ENCODE measurements at places on chromosomes 3 and 15. TPM values are rescaled to one million over a fixed set of nuclear protein-coding genes. Genes with fewer than 3 reads are reported as not detected.

Gene PPP1R14D
- total RNA-seq: not detected

Gene PSTPIP1
- total RNA-seq: 0.53 TPM

Gene TTC14
- total RNA-seq: 13.2 TPM

Gene RETNLB
- not detected for total RNA-seq

Gene GATA2
- total RNA-seq: 6.3 TPM

Gene NLGN1
- 12.6 TPM for total RNA-seq

Gene GOLGA8G
- total RNA-seq: 0.34 TPM

Gene SOX2
- 11.0 TPM for total RNA-seq

Gene STAB1
- not detected for total RNA-seq

Gene MOBP
- not detected for total RNA-seq

Gene PLAAT1
- 1.2 TPM for total RNA-seq

Gene ACTC1
- total RNA-seq: not detected

Gene ZNF502
- total RNA-seq: 3.0 TPM
